ENCODE measurements at places on chromosomes 12 and 14. TPM values are rescaled to one million over a fixed set of nuclear protein-coding genes. Genes with fewer than 3 reads are reported as not detected.

RAB21 gene
- 39.5 TPM for total RNA-seq

UNC79 gene
- total RNA-seq = 0.18 TPM

INSM2 gene
- total RNA-seq = not detected

PAX9 gene
- total RNA-seq = 0.09 TPM

SMCO2 gene
- total RNA-seq = 0.14 TPM

LRRC10 gene
- not detected for total RNA-seq

FGF6 gene
- not detected for total RNA-seq

JPH4 gene
- not detected for total RNA-seq

ANKS1B gene
- 0.43 TPM for total RNA-seq

KCNH3 gene
- 0.09 TPM for total RNA-seq

DPPA3 gene
- not detected for total RNA-seq

PNN gene
- total RNA-seq = 16.0 TPM

TMEM179 gene
- total RNA-seq = not detected

GZMB gene
- total RNA-seq = not detected

FSCB gene
- not detected for total RNA-seq

CMA1 gene
- not detected for total RNA-seq

IL23A gene
- not detected for total RNA-seq

RIMBP2 gene
- total RNA-seq = 0.18 TPM

PMCH gene
- total RNA-seq = not detected

LALBA gene
- not detected for total RNA-seq

All from smooth muscle cell of bladder (primary cell).